ENCODE measurements at places on chromosomes 1 and 21. TPM values are rescaled to one million over a fixed set of nuclear protein-coding genes. Genes with fewer than 3 reads are reported as not detected.

DNA sequence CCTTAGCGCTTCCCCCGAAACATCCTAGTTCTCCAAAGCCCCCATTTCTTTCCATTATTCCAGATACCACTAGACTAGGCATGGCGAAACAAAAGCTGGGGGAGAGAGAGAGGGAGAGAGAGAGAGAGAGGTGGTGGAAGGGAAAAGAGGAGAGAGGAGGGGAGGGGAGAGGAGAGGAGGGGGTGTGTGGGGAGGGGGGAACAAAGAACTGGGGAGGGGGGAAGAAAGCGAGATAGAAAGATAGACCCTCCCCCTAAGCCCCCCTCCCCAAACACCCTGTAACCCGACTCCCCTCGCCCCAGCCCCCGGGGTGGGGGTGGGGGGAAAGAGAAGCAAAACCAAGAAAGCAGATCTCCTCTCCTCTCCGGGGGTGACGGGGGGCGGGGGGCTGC, 352 bp downstream of the MEX3A start:
- DNase-seq, result no peak

GRCh38 chr1:35585281-35585680, 12.2 kb downstream of the TFAP2E start:
- no peak for DNase-seq

DNA sequence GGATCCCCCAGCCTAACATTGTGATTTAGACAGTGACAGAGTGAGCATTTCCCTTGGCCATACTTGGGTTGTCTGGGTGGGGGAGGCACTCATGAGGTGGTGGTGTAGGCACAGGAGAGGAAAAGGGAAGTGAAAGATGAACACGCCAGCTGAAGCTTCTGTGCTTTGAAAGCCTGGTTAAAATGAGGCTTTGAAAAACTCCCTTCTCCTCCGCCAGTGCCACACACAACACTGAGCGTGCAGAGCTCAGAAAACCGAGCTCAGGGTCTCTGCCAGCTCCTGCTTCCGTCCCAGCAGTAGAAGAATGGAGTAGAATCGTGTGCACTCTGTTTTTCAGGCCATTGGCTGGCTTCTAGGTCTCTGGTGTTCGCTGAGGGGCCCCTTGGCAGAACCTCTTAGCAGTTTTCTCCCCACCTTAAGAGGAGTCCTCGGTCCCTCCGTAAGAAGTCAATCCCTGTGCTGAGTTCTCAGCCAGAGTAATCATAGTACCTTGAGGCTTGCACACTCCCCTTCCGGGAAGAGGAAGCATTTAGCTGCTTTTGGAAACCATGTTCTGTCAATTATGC, 12.9 kb downstream of the PLEKHM2 start:
- no peak for DNase-seq

GRCh38 chr1:239321877-239322276, 64.5 kb upstream of the CHRM3 start:
- no peak for DNase-seq

- no peak for DNase-seq
These were observed 9.2 kb upstream of the OSBPL9 start for GRCh38 chr1:51607681-51608095.

GRCh38 chr1:202848191-202848542, 37.4 kb downstream of the PCAT6 start:
- DNase-seq, result no peak

GRCh38 chr1:61638911-61639605, 85.9 kb downstream of the TM2D1 start:
- DNase-seq, result no peak

GRCh38 chr1:239337799-239338430, 48.5 kb upstream of the CHRM3 start:
- DNase-seq, result no peak

GRCh38 chr1:74963120-74963519, 171.1 kb upstream of the LHX8 start:
- DNase-seq, result no peak

- peak; percentile 34 for DNase-seq
These were observed 27.9 kb downstream of the NRDC start for GRCh38 chr1:51850420-51851223.

GRCh38 chr21:45332415-45332814, 44.7 kb upstream of the POFUT2 start:
- no peak for DNase-seq

GRCh38 chr1:185699874-185700273, 34.3 kb upstream of the HMCN1 start:
- no peak for DNase-seq

- DNase-seq, result no peak
These were observed 49.6 kb downstream of the LRRC71 start for GRCh38 chr1:156970017-156970416.

- no peak for DNase-seq
These were observed 14.8 kb downstream of the SIM2 start for GRCh38 chr21:36713746-36714145.

- no peak for DNase-seq
These were observed 177.7 kb downstream of the VAV3 start for GRCh38 chr1:107787299-107787698.

- no peak for DNase-seq
These were observed 32.2 kb downstream of the FAM177B start for GRCh38 chr1:222769181-222769580.

GRCh38 chr1:160887071-160887470, 2.1 kb upstream of the ITLN1 start:
- no peak for DNase-seq

- no peak for DNase-seq
These were observed 57.4 kb upstream of the NRIP1 start for GRCh38 chr21:15122241-15122640.

DNA sequence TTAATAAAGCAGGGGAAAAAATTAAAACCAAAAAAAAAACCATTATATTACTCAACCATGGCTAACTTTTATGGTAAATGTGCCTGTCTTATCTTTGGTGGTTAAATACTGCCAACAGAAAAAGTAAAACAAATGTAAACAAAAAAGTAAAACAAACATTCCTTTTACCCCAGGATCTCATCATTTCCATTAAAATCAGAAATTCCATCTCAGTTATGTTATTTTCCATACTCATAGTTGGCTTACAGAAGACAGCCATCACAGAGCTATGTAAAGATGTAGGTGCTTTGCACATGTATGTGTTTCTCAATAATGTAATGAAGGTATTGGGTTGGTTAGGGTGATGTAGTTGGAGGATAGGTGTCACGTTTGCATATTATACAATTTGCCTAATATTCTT, 185.0 kb downstream of the KCNK2 start:
- no peak for DNase-seq

DNA sequence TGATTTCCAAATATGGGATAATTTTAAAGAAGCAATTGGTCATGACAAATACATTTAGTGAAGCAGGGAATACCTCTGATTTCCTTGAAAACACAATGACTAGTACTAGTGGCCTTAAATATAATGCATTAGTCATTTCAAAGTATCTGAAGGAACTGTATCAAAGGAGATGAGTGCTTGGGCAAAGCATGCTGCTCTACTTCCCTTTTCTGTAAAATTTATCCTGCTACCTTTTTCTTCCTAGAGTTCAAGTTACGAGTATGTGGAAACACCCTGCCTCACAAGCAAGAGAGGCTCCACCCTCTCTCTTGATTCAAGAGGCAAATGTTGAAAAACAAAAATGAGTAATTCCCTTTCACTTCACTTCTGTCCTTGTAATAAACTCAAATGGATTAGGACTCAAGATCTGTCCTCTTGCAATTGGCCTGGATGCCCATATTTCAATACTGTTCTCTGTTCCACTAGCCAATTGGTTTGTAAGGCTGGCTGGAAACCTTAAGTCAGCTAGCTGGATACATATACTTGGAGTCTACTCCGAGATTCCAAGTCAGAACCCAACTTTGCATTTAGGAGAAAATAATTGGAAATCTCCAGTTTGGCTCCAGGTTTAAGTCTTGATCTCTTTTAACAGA, 92.5 kb downstream of the CDC42BPA start:
- no peak for DNase-seq

- no peak for DNase-seq
These were observed 42.4 kb upstream of the GADD45A start for GRCh38 chr1:67642629-67643028.

GRCh38 chr21:20106368-20106767, 891.8 kb upstream of the NCAM2 start:
- no peak for DNase-seq

DNA sequence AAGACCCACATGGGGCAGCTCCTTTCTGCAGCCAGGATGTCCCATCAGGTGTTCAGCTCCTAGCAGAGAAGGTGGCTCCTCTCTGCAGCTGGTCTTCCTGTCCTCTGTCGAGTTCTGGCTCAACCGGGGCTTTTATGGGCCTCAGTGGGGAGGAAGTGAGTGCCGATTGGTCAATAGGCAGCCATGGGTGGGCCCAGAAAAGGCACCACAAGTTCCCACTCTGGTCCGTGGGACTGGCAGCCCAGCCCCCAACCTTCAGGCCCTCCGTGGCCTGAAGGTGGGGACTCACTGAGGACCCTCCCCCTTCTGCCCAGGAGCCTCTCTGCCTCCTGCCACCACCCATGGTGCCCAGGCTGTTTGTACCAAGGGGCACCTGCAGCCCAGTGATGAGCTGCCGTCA, 161.7 kb upstream of the DUSP10 start:
- DNase-seq, result no peak

DNA sequence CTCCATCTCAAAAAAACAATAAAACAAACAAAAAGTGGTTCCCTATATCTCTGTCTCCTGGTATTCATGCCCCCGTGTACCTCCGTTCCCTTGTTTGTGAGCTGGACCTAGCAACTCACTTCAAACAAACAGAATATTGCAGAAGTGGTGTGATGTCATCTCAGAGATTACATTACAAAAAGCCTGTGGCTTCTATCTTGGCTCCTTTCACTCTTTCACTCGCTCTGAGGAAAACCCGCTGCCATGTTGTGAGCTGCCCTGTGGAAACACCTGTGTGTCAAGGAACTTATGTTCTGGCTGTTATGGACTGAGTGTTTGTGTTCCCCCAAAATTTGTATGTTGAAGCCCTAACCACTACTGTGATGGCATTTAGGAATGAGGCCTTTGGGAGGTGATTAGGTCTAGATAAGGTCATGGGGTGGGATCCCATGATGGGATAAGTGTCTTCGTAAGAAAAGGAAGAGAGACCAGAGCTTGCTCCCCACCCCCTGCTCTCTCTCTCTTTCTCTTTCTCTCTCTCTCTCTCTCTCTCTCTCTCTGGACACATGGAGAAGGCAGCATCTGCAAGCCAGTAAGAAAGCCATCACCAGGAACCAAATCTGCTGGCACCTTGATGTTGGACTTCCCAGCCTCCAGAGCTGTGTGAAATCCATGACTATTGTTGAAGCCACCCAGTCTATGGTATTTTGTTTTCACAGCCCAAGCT, 7.4 kb upstream of the HYI start:
- no peak for DNase-seq

- no peak for DNase-seq
These were observed 1.7 kb downstream of the ATP1B1 start for GRCh38 chr1:169108223-169108622.

DNA sequence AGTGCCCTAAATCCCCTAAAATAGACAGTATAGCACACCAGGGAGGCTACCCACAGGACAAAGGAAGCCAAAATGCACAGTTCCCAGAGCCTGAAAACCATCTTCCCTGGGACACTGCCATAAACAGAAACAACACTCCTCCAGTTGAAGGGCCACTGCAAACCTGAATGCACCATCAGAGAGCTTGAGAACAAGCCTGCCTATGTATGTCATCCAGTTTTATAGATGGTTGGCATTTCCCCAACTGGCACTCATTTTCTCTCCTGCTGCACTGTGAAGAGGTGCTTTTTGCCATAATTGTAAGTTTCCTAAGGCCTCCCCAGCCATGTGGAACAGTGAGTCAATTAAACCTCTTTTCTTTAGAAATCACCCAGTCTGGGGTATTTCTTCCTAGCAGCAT, 169.0 kb downstream of the AGBL4 start:
- DNase-seq, result no peak

DNA sequence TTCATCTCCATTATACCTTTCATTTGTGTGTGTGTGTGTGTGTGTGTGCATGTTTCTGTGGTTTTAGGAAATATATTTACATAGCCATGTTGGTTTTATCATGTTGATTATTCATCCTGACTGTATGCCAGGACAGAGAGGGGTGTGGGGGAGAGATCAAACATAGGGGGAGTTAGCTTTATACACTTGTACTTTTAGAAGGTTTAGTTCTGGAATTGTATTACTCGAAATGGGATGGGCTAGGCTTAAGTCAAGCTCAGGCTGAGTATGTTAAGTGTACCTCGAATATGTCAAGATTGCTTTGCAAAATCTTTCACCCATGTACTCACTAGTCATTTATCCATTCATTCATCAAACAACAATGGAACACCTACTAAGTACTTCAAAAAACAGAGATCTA, 123.3 kb downstream of the HMCN1 start:
- DNase-seq, result no peak

DNA sequence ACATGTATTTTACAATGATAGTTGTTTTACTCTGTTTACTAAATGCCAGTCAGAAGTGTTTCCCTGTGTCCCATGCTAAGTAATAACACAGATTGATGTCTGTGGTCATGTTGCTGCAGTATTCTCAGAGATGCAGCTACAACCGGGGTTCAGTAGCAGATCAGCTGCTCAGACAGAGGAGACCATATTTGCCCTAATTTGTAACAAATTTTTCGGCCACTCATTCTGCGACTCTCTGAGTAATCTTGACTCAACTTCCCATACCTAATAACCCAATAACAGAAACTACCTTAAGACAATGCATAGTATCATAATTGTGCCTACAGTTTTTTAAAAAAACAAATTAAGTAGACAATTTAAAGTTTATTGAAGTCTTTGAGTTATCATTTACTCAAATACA, 32.6 kb downstream of the NIBAN1 start:
- no peak for DNase-seq

Gene ADGRL2
- polyA plus RNA-seq, result 13.8 TPM

Gene OR2G6
- not detected for polyA plus RNA-seq

Gene SPRR2E
- 1.4 TPM for polyA plus RNA-seq

Gene SYNC
- 12.4 TPM for polyA plus RNA-seq

Gene LY9
- 0.71 TPM for polyA plus RNA-seq

Gene MRTO4
- polyA plus RNA-seq, result 46.4 TPM

Gene OR6K3
- not detected for polyA plus RNA-seq

Gene ZBTB8OS
- 39.3 TPM for polyA plus RNA-seq

Gene PLEKHN1
- polyA plus RNA-seq, result 0.21 TPM

Gene CDA
- polyA plus RNA-seq, result 2.5 TPM

Gene C1QB
- 155 TPM for polyA plus RNA-seq

Gene HES2
- 2.6 TPM for polyA plus RNA-seq

Gene AADACL3
- polyA plus RNA-seq, result not detected

Gene POTED
- 0.20 TPM for polyA plus RNA-seq

Gene PSRC1
- 24.0 TPM for polyA plus RNA-seq

Gene KCNJ6
- polyA plus RNA-seq, result 0.25 TPM

Gene RNU1-3
- 18.9 TPM for polyA plus RNA-seq

Measured in testis (tissue), 5 donors.